ENCODE measurements at places on chromosomes 13 and 19.

DNA sequence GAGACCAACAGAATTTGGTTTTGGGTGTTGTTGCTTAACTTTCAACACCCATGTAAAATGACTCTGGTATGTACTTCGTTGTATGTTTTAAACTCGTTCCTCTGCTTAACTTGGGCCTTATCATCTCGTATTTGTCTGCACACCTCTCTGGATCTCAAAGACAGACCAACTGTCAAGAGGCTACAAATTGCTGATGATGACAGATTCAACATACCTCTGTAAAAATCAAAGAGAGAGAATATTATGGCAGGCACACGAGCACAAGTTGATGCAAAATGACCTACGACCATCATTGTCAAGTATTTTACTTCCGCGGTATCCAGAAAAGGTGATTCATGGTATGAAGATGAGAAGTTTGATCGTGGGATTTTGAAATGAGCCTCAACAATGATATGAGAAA is 132.1 kb upstream of the ARGLU1 start:
- no peak for DNase-seq

GRCh38 chr13:101627556-101627943 is 175.1 kb downstream of the ITGBL1 start:
- DNase-seq, result no peak

DNA sequence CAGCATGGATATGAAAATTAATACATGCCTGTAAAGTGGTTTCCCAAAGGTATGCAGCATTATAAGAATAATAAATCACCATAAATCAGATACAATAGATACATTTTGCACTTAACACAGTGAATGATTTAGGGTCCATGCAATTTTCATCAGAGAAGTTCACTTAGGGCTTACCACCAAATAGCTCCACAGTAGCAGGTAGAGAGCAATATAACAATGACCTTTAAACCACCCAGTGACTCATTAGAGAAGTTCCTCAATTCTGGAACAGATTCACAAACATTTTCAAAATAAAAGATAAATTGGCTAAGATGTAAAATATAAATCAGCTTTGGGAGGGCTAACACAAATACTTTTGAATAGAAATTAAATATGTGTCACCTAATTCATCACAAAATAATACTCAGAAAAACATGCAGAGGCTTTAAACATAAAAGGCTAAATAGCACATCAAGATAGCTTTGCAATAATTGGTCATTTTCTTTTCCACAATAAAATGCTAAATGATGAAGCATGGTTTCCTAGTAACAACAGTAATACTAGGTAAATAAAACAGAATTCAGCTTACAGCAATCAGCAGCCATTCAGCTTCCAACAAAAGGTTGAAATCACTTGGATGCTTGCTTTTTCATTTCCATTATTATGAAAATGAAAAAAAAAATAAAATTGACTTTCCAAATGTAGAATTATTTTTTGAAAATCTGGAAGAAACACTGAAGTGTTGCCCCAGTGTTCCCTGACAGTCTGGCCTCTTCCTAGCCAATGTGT is 84.3 kb upstream of the NBEA start:
- no peak for DNase-seq

- no peak for DNase-seq
These were observed 299.3 kb downstream of the ENOX1 start for GRCh38 chr13:43487461-43487860.

GRCh38 chr19:3969435-3970312 is 1.2 kb downstream of the DAPK3 start:
- DNase-seq, result no peak

DNA sequence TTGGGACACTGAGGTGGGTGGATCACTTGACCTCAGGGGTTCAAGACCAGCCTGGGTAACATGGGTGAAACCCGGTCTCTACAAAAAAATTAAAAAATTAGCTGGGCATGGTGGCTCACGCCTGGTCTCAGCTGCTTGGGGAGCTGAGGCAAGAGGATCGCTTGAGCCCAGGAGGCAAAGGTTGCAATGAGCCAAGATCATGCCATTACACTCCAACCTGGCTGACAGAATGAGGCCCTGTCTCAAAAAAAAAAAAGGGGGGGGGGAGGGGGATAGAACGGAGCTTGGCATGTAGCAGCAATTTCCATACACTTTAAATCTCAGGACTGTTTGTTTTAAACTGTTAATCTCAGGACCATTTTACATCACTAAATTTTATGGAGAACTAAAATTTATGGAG is 2.2 kb downstream of the ACP7 start:
- no peak for DNase-seq

DNA sequence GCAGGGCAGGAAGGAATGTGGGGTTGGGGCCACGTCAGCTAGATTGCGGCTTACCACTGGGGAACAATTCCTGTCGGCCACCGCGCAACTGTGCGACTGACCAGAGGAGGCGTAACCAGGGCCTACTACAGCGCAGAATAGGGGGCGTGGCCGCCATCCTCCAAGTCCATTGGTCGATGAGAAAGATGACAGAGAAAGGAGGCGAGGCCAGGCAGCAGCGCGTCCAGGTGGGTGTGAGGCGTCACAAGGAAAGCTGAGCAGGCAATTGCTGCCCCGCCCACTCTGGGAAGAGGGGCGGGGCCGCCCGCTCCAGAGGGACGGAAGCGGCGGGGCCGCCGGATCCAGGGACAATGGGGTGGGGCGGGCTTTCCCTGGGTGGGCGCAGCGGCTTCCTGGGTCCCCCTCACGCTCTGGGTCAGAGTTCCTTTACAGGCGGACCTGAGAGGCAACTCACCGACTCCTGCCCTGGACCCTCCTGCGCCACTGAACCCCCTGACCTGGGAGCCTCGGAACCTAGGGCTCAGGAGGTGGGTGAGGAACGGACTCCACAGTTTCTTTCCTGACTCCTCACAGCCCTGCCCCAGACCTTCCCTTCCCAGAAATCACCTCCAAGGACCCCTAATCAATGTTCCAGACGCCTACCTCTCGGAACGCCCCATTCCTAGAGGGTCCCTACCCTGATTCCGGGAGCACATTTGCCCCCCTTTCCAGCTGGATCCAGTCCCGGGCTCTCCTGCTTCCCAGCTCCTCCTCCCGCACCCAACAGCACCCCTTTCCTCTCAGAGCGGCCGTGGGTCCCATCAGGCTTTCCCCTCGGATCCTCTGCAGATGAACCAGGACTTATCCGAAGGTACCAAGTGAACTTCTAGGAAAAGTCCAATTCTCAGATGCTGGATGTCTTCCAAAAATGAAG is 101.5 kb upstream of the ZNF492 start:
- DNase-seq, result no peak

GRCh38 chr19:55373306-55373992 is 3.2 kb upstream of the TMEM190 start:
- DNase-seq, result no peak

DNA sequence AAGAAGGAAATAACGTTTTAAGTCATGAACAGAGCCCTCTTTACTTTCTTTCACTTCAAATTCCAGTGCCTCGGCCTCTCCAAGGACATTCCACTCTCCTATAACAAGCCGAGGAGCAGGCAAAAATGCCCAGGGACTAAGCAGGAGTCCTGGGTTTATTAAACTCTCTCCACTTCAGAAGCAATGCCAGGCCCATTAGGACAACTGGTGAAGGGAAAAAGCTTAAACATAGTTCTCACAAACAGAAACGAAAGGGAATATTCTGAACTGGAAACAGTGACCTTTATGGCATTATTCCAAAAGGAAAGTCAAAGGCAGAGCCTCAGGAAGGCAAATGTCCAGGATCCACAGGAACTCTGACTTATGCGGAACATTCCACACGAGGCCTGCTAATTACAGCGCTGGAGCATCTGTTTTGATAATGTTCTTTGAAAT is 30.9 kb upstream of the MED4 start:
- DNase-seq, result no peak

GRCh38 chr13:24693862-24694471 is 13.8 kb downstream of the ATP12A start:
- no peak for DNase-seq

DNA sequence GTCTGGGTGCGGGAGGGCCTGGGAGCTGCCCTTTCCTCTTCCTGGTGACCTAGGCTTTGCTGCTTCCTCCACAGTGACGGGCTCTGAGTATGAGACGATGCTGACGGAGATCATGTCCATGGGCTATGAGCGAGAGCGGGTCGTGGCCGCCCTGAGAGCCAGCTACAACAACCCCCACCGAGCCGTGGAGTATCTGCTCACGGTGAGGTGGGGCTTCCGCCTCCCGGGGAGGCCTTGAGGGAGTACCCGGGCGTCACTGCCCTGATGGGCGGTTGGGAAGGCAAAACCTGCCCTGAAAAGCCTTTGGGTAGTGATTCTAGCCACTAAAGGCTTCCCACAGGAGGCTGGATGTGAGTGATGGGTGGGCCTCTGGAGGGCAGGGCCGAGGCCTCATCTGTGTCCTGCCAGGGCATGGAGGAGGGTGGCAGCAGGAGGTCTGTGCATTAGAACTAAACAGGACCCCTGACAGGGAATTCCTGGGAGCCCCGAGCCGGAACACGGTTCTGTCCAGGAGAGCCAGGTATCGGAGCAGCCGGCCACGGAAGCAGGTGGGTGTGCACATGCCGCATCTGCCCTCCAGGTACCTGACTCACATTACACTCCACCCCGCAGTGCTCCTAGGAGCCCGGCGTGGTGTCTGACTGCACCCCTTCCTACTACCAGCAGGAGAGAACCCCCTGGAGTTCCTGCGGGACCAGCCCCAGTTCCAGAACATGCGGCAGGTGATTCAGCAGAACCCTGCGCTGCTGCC is 3.1 kb downstream of the RAD23A start:
- no peak for DNase-seq

DNA sequence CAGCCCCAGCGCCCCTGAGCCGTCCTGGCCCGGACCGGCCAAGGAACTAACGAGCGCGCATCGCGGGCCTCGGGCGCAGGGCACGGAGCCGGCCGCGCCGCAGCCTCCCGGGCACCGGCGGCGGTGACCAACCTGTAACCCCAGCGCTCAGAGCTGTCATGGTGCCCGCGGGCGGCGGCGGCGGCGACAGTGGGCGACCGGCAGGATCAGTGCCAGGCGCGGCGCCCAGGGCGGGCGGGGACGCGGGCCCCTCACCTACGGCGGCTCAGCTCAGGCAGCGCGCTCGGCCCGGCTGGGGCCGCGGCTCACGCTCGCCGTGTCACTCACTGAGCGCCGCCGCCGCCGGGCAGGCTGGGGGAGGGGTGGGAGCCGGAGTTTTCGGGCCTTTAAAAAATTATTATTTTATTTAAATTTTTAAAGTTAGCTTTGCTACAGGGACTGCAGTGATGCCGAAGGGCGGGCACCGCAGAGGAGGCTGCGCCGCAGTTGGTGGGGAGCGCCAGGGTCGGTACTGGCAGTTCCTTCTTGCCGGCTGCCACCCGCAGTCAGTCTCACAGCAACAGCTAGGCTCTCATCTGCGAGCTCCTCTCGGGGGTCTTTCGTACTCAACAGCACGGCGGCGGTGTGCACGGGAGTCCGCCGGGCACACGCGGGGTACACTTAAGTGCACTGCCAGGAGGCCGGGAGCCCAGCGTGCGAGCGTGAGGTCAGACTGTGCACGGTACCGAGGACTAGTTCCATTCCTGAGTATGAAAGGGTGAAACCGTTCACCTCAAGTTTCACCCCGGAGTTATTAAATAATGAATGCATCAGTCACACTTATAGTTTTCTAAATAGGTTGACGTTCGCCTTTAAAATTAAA is at the start of gene NALCN:
Gene NALCN, minus strand, starts transcription at position 328 of the 862 bp plus-strand sequence. CDS start 17,382 bp downstream, outside the sequence.
- DNase-seq, result no peak

DNA sequence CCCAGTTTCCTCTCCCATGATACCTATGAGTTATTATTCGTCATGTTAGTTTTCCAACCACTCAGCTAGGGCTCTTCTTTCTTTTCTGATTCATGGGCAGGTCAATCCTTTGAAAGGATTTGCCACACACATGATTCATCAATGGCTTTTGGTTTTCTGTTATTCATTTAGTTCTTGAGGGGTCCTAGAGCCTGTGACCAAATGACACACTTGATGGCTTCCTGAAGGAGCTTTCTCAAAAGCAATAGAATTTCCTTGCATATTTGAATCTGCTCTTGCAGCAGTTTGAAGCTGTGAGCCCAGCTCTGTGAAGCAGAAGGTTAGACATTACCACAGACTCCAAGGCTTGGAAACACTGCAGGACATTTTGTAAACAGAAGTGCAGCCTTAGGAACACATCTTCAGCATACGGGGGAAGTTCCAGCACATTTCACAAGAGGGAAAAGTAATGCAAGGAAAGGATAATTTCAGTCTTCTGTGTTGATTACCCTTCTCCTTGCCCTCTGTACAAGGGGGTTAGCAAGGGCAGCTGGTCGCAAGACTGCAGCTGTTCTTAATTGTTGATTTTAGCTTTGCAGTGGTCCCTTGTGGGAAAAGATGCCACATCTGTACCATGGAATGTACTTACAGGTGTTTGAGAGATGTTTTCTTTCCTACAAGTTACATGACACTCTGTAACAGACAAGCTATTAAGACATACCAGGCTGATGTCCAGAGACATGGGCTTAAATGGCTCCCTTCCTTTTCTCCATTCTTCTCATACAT is 338.6 kb downstream of the KCNRG start:
- DNase-seq, result no peak

DNA sequence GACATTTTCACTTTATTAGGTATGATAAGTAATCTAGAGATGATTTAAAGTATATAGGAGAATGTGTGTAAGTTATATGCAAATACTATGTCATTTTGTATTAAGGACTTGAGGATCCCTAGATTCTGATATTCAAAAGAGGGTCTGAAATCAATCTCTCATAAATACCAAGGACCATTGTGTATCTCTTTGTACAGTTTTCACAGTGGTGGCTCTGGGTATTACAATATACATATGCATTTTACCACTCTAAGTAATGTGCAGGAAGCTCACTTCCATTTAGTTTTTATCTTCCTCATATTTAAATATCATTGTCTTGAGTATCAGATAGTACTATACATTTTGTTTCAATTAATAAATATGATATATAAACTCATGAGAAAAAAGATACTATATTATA is 862.6 kb upstream of the PCDH20 start:
- DNase-seq, result no peak

GRCh38 chr13:90533866-90534265 is 813.6 kb upstream of the MIR17HG start:
- DNase-seq, result no peak

DNA sequence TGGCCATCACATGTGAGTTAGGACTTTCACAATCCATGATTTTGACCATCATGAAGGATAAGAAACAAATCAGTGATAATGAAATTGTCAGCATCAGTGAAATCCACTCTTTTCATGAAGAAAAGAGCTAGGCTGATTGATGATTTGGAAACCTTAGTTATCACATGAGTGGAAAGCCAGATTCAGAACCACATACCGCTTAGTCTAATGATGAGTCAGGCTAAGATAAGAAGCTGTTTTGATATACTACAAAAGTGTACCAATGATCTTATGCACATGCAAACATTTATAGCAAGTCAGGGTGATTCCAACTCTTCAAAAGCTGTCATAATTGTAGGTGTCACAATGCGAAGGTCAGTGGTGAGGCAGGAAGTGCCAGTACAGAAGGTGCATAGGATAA is 519.3 kb downstream of the GPC6 start:
- no peak for DNase-seq

DNA sequence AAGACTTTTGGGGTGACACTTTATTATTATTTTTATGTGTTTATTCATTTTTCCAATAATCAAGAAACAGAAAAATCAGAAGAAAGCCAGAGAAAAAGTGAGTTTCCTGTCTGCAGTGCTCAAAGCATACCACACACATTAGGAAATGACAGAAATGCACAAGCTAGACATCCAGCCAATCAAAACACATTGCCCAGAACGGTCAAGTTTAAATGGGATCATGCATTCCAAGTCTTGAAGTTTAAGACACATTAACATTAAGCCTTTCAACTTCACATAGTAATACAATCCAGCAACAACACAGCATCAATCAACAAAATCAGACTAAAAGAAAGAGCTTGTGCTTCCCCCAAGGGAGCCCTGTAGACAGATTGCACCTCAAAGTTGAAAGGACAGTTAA is 28.7 kb upstream of the MEDAG start:
- DNase-seq, result no peak

- no peak for DNase-seq
These were observed 33.9 kb upstream of the TPT1 start for GRCh38 chr13:45374917-45375316.
